Esophagus mucosa (tissue), 1 donor: ENCODE measurements at places on chromosomes 3 and 15. TPM values are rescaled to one million over a fixed set of nuclear protein-coding genes. Genes with fewer than 3 reads are reported as not detected.

GRCh38 chr3:43345246-43345645, 58.9 kb downstream of the SNRK start:
- ATAC-seq: no peak

GRCh38 chr3:53225181-53225580, 30.6 kb downstream of the TKT start:
- no peak for ATAC-seq

DNA sequence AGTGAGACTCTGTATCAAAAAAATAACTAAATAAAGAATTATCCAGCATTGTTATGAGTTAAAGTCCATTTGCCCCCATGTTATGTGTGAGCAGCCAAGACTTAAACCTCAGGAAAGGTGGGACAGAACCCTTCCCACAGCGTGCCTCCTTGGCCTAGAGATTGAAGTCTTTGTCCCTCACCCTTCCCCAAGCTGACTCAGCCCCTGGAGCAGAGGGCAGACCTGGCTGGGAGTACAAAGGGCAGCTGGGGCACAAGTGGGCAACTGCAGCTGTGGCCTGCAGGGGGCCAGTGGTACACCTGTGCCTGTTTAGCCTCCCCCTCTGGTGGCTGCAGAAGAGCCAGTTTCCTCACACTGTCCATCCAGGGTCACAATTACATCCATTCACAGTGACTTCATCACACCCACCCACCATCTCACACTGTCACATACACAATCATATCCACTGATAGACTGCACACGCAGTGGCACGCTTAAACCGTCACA, 940 bp upstream of the ACY1 start:
- peak; percentile 23 for ATAC-seq

GRCh38 chr3:194387926-194388418, 11.1 kb downstream of the GP5 start:
- no peak for ATAC-seq

DNA sequence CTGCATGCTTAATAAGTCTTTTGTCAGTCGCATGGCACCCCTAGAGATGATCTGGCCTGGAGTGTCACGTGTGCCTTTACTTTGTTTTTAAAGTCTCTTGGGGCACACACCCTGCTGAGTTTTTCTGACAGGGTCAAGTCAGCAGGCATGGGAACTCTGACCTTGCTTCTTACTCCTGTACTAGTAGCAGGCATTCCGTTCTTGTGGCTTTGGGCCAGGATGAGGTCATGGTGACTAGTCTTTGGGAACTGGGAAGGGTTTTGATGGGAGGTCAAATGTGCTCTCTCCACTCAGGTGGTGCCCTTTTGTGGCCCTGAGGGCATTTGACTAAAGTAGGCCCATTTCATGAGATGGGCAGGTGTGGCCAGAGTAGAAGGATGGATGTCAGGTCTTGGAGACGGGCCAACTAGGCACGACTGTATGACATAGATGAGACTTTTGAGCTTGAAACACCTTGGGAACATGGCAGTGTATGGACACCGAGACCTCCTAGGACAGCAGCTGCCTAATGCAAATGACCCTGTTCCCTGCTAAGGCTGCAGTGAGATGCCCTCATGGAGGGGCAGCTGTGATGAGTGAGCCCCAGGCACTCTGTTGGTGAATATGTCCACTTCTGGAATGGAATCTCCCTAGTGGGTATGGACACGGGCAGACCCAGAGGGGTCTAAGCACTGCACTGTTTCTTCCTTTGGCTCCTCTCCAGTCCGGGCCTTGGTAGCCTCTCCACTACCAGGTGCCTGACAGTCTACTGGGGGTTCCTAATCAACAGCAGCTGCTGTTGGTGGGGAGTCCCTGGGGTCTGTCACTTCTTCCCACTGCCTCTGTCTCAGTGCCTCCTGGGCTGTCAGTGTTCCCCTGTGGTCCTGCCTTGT, 16.4 kb downstream of the SRPRB start:
- peak; percentile 74 for ATAC-seq

GRCh38 chr3:65758876-65759598, 279.7 kb downstream of the MAGI1 start:
- no peak for ATAC-seq

- ATAC-seq: no peak
Observed at GRCh38 chr3:177516158-177517011, 319.1 kb upstream of the TBL1XR1 start.

DNA sequence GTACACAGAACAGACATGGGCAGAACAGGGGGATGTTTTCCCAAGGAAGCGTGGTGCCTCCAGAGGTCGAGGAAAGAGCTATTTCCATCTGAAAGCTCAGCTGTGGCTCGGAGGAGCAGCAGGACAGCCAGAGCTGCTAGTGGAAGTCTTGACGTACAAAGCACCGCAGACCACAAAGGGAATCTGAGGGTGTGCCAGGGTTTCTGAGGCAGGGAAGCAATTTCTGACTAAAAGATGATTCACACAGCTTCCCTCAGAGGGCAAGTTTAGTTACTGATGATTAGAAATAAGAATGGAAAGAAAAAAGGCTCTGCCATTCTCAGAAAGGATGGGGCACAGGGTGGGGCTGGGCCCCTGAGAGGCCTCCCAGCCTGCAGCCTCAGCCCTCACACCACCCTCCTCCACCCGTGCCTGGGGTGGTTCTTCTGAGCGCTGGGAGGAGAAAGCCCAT, 45.8 kb upstream of the SEC13 start:
- peak; percentile 73 for ATAC-seq

GRCh38 chr3:153354641-153355040, 192.6 kb downstream of the RAP2B start:
- ATAC-seq: no peak

DNA sequence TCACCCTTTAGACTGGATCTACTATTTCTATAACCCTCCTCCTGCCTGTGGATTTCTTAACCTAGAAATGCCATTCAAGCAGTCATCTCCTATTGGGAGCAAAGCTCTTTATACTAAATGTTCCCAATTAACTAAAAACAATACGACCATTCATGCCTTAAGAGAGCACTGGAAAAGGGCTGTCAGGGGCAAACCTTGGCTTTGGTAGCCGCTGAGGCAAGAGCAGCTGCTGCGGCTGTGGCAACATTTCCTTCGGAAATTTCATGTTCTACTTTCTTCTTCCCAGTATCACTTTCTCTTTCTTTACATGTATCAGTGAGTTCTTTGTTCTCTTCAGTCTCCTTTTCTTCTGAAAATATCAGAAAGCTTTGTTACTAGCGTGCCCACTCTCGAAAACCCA, 56.3 kb upstream of the CSPG5 start:
- no peak for ATAC-seq

DNA sequence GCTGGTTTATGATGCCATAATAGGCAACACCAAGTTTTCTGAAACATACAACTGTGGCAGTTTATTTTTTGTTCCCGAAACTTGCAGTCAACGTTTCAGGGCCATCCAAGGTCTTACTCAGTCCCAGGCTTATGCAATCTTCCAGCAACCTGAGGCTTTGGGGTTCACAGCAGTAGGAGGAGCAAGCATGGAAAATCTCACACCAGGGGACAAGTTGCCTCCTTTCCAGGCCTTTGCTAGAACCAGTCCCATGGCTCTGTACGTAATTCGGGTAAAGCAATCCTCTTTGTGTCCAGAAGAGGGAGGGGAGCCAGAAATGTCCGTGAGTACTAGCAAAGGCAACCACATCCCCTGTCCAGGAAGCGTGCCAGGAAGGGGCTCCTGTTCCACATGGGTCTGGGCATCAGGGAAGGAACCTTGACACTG, 4.7 kb upstream of the FAM240A start:
- no peak for ATAC-seq

DNA sequence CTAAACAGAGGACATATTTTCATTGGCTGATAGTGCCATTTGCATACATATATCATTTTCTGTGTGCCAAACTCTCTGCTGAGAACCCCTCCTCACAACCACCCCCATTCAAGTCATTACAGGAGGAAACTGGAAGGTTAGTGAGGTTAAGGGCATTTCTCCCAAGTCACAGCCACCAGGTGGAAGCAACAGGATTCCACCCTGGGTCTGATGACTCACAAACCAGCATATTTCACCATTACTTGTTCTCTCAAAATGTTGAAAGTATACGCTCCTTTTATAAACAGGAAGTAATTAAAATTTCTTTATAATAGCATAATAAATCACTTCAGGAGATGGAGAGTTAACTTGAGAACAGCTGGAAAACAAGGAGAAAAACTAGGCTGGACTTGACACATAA, 398.6 kb upstream of the WNT5A start:
- ATAC-seq: peak; percentile 77

- no peak for ATAC-seq
Observed at GRCh38 chr15:68595260-68595564, 16.4 kb downstream of the CORO2B start.

DNA sequence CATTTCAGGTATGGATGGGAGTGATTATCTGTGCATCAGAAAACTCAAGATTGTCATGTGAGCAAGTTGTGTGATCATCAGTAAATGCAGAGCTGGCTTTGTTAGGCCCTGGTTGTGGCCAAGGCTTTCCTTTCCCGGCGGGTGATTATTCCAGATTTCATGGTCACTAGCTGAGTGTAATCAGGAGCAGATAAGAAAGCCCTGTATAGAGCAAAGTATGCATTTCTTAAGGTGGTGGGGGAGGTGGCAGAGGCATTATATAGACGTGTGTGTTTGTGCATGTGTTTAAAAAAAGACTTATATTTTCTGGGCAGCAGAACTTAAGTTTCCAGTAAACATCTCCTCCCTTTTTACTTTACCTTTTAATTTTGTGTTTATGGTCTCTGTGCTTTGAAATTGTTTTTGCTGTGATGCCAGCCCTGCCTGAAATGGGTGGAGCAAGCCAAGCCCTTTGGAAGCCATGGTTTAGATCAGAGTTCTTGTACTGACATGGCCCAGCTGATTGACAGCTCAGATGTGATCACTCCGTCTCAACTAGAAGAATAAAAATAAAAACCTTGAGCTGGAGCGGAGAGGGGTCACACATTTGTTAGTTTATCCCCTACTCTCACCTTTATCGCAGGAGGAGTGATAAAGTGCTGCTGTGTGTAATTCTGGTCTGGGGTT, 22.2 kb downstream of the SMAD3 start:
- peak; percentile 17 for ATAC-seq

- ATAC-seq: no peak
Observed at GRCh38 chr15:90008607-90009006, 7.5 kb downstream of the ZNF710 start.

DNA sequence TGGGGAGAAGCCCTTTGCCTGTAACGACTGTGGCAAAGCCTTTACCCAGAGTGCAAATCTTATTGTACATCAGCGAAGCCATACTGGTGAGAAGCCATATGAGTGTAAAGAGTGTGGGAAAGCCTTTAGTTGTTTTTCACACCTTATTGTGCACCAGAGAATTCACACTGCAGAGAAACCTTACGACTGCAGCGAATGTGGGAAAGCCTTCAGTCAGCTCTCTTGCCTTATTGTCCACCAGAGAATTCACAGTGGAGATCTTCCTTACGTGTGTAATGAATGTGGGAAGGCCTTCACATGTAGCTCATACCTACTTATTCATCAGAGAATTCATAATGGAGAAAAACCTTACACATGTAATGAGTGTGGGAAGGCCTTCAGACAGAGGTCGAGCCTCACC, 10.9 kb downstream of the ZNF35 start:
- no peak for ATAC-seq

- ATAC-seq: peak; percentile 83
Observed at GRCh38 chr3:197083486-197083885, 53.9 kb upstream of the MELTF start.

DNA sequence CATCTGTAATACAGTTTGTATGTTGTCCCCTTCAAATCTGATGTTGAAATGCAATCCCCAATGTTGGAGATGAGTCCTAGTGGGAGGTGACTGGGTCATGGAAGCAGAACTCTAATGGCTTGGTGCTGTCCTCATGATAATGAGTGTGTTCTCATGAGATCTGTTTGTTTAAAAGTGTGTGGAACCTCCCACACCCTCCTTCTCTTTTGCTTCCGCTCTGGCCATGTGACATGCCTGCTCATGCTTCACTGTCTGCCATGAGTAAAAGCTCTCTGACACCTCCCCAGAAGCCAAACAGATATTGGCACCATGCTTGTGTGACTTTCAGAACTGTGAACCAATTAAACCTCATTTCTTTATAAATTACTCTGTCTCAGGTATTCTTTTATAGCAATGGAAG, 794.0 kb upstream of the CFAP20DC start:
- ATAC-seq: peak; percentile 56

GRCh38 chr3:138381950-138382715, 33.8 kb downstream of the MRAS start:
- ATAC-seq: peak; percentile 94

GRCh38 chr3:127274200-127274760, 13.6 kb downstream of the PRR20G start:
- no peak for ATAC-seq

DNA sequence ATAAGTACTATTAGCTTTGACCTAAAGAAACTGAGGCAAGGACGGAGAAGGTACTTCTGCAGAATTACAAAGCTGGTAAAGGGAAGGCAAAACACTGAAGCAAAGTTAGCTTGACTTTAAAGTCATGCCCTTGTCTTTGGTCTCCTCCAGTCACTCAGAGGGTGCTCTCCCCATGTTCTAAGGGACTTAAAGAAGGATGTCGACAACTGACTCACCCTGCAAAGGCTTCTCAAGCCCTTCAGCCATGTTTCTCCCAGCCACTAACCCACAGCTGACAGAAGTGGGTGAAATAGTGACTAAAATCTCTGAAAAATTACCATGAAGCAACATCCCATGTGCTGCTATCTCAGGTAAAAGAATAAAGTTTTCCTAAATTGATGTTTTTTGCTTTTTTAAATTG, 46.4 kb downstream of the SUCLG2 start:
- ATAC-seq: no peak

DNA sequence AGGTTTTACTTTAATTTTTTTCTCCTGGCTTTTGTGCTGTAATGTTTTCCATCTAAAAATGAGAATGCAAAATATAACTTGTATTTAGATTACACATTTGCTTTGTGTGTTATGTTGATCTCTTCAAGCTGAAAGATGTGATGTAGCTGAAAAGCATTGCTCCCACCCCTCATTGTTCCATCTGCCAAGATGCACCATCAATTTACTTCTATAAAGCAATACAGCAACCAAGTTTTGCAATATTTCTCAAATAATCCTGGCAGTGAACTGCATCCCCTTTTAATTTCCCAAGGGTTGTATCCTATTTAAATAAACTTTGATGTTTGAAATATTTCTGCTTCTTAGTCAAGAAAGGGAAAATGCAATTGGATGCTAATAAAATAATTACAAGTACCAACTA, 52.6 kb upstream of the DUT start:
- ATAC-seq: no peak

DNA sequence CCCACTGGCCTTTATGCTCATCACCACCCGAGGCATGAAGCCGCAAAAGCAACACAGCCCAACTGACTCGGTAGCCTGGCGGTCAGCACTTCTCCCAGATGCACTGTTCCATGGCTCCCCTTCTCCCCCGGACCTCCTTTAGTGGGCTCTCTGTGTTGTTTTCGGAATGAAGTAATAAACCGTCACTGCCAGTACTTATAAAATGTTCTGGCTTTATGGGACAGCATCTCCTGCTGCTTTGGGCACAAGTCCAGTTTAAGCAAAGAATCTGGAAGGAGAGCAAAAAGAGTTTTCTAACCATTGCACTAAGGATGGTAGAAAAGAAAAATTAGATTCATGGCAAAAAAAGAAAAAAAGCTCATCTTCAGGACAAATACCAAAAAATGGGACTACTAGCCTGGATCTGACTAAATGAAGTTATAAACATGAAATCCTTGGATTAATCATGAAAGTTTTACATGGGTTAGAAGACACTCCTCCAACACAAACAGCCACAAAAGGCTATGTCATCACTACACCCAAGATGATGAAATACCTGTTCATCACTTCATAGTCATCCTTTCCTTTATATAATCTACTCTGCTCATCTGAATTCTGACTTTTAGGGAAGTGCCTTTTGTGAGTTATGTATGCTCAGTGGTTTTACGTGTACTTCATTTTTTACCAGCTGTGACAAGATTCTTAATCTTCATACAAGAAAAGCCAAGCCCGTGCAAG, 89.5 kb upstream of the UBE2E2 start:
- ATAC-seq: peak; percentile 96

The ADCY5 gene
- total RNA-seq: 2.7 TPM

The SCAP gene
- 59.8 TPM for total RNA-seq

The FAM174B gene
- total RNA-seq: 4.3 TPM
